ENCODE measurements at places on chromosomes 7 and 10. TPM values are rescaled to one million over a fixed set of nuclear protein-coding genes. Genes with fewer than 3 reads are reported as not detected.

GRCh38 chr7:39421251-39421650 lies 145.0 kb upstream of the YAE1 start:
- no peak for DNase-seq
- no peaks in the 10 kb centered on the region for H3K36me3 ChIP-seq
- H3K4me3 ChIP-seq: no peak overlapping the region
- H3K27ac ChIP-seq: no peak overlapping the region
- H3K4me1 ChIP-seq: no peaks in the 10 kb centered on the region

The FKBP6 gene
- polyA plus RNA-seq: not detected

- H3K4me3 ChIP-seq: no peak overlapping the region
- H3K27ac ChIP-seq: no peak overlapping the region
- H3K27me3 ChIP-seq: no peaks in the 10 kb centered on the region
- no peaks in the 10 kb centered on the region for H3K36me3 ChIP-seq
- no peak for DNase-seq
- no peaks in the 10 kb centered on the region for H3K4me1 ChIP-seq
These were observed 354.8 kb downstream of the CXCL12 start for GRCh38 chr10:44030132-44030531.

GRCh38 chr7:73740771-73741170 lies 2.2 kb upstream of the ABHD11 start:
- no peak overlapping the region for H3K4me3 ChIP-seq
- H3K36me3 ChIP-seq: peaks cover 16% of the 10 kb centered on the region
- H3K4me1 ChIP-seq: no peaks in the 10 kb centered on the region
- no peak overlapping the region for H3K27ac ChIP-seq

DNA sequence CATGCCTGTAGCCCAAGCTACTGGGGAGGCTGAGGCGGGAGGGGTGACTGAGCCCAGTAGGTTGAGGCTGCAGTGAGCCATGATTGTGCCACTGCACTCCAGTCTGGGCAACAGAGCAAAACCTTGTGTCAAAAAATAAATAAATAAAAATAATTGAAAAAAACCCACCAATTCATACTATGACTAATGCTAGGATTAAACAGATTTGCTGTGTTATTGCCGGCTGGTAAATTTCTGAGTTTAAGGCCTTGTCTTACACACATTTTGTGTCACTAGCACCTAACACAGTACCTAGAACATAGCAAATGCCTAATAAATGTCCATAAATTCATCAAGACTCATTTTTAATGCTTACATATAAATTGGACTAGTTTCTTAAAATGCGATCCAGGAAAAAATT lies 8.7 kb downstream of the ESYT2 start:
- DNase-seq: no peak
- H3K27me3 ChIP-seq: no peaks in the 10 kb centered on the region
- peaks cover 65% of the 10 kb centered on the region for H3K4me1 ChIP-seq
- no peaks in the 10 kb centered on the region for H3K36me3 ChIP-seq

DNA sequence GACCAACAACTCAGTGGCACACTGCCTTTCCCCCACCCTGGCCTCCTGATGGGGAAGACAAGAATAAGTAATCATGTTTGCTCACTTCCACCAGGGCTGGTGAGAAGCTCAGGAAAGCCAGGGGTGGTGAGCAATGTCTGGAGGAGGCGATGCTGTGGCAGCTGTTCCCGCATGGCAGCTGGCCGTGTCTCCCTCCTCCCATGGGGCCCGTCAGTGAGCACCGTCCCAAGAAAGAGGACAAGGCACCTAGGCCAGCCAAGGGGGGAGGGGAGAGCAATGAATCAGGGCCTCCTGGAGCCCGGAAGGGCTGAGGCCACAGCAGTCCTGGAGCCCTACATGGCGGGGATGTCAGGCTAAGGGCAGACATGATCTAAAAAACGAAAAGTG lies 69.2 kb upstream of the INSIG1 start:
- H3K36me3 ChIP-seq: no peaks in the 10 kb centered on the region
- H3K4me1 ChIP-seq: peaks cover 16% of the 10 kb centered on the region
- no peak for DNase-seq
- no peak overlapping the region for H3K27ac ChIP-seq
- no peaks in the 10 kb centered on the region for H3K27me3 ChIP-seq

GRCh38 chr10:119597405-119598186 lies 832 bp upstream of the TIAL1 start:
- H3K4me1 ChIP-seq: peaks cover 36% of the 10 kb centered on the region
- H3K36me3 ChIP-seq: no peaks in the 10 kb centered on the region
- H3K4me3 ChIP-seq: peak overlapping the region; percentile 91
- H3K27ac ChIP-seq: peak overlapping the region; percentile 98

GRCh38 chr10:89175816-89176215 lies 31.3 kb downstream of the CH25H start:
- H3K27ac ChIP-seq: no peak overlapping the region
- no peak overlapping the region for H3K4me3 ChIP-seq
- DNase-seq: no peak
- no peaks in the 10 kb centered on the region for H3K27me3 ChIP-seq

DNA sequence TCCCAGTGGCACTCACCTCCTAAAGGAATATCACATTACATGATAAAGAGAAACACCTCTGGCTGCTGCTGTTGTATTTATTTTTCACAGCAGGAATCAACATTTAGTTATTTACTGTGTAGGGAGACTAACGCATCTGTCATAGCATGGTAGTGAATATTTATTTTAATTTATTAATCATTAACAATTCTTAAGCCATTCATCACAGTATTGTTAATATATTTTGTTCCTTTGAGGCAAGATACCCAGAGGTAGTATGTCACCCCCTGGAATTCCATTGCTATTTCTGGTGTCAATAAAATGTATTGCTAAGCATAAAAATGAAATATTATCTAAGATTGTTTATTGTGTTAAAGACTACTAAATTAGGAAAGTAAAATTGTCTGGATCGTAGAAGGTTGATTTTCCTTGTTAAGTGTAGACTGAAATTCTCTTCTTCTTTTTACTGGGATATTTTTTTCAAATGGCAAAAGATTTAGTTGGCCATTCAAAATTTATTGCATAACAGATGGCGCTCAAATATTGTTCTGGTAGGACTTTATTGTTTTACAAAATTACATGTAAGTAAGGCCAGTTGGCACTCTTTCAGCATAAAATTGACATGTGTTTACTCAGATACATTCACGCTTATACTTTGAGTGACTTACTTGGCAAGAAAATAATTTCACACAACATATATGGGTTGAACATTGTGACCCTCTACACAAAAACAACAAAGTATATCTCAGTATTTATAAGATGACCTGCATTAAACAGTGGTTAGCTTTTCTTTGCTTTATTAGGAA lies 1358.7 kb upstream of the SORCS1 start:
- no peak overlapping the region for H3K4me3 ChIP-seq
- H3K36me3 ChIP-seq: no peaks in the 10 kb centered on the region
- H3K27me3 ChIP-seq: no peaks in the 10 kb centered on the region
- no peaks in the 10 kb centered on the region for H3K4me1 ChIP-seq

The FGFBP3 gene
- 0.56 TPM for polyA plus RNA-seq

DNA sequence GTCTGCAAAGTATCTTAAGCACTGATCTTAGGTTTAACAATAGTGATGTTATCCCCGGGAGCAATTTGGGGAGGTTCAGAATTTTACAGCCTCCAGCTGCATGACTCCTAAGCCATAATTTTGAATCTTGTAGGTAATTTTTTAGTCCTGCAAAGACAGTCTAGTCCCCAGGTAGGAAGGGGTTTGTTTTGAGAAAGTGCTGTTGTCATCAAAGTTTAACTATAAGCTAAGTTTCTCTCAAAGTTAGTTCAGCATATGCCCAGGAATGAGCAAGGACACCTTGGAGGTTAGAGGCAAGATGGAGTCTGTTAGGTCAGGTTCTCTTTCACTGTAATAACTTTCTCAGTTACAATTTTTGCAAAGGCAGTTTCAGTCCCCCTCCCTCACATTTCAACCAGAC lies 79.0 kb upstream of the LRGUK start:
- no peaks in the 10 kb centered on the region for H3K4me1 ChIP-seq
- no peak overlapping the region for H3K4me3 ChIP-seq
- no peaks in the 10 kb centered on the region for H3K36me3 ChIP-seq
- no peak for DNase-seq

- DNase-seq: no peak
- peaks cover 61% of the 10 kb centered on the region for H3K4me1 ChIP-seq
- H3K36me3 ChIP-seq: peaks cover 14% of the 10 kb centered on the region
- peak overlapping the region; percentile 41 for H3K4me3 ChIP-seq
These were observed 15.9 kb downstream of the BZW2 start for GRCh38 chr7:16661924-16662323.

The GSTO2 gene
- 4.6 TPM for polyA plus RNA-seq

DNA sequence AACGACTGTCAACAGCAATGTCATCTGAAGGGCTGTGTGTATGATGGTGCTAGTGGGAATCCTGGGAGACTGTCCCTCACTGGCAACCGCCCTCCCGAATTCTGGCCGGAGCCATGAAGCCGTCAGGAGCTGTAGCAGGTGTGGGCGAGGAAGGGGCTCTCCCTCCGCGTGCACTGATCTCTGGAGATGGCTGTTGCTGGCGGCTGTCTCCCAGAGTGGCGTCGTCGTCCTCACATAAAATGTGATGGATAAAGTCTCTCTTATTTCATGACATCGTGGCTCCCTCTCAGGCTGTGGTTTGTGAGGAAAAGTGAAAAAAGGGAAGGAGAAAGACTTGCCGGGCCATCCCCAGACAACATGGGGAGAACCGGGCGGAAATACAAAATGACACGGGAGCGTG lies 216.5 kb downstream of the DNAJB6 start:
- no peaks in the 10 kb centered on the region for H3K36me3 ChIP-seq
- no peaks in the 10 kb centered on the region for H3K27me3 ChIP-seq
- no peaks in the 10 kb centered on the region for H3K4me1 ChIP-seq
- no peak overlapping the region for H3K4me3 ChIP-seq

The CCSER2 gene
- 12.5 TPM for polyA plus RNA-seq

GRCh38 chr10:125462845-125463244 lies 220.1 kb downstream of the TEX36 start:
- H3K36me3 ChIP-seq: no peaks in the 10 kb centered on the region
- H3K4me1 ChIP-seq: no peaks in the 10 kb centered on the region
- no peak for DNase-seq
- no peak overlapping the region for H3K4me3 ChIP-seq
- H3K27me3 ChIP-seq: no peaks in the 10 kb centered on the region

DNA sequence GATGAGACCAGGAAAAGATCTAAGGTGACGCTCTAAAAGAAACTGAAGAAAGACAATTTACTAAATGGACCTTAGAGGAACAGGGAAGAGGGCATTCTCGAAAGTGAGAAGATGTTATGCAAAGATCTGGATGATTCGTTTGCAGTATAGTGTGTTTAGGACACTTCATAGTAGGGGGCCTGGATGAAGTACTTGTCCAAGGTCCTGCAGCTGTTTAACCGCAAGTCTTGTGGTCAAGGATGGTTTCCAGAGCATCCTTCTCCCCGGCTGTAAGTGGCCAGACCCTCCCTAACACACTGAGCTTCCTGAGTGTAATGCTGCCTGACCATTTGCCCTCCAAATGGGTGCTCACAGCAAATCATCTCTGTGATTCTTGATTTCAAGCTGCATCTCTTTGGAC lies 101.6 kb downstream of the XPNPEP1 start:
- DNase-seq: no peak
- no peak overlapping the region for H3K4me3 ChIP-seq
- no peaks in the 10 kb centered on the region for H3K4me1 ChIP-seq
- no peaks in the 10 kb centered on the region for H3K27me3 ChIP-seq
- H3K36me3 ChIP-seq: no peaks in the 10 kb centered on the region

The TMEM236 gene
- 0.42 TPM for polyA plus RNA-seq

DNA sequence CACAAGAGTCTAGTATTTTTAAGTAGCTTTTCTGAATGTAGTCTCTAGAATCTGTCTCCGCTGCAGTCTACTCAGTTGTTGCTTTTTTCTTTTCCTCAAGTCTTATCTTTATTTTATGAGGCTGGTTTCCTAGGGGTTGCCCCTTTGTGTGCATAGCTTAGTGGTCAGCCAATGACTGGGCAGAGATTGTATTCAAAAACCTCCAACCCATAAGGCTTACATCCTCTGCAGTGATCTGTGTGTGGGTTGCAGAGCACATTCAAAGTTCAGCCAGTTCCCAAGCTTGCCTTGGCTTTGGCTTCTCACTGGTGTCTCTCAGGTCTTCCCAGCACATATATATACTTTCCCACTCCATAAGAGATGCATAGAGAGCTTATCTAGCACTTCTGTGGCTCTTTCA lies 160.0 kb upstream of the TCF7L2 start:
- H3K4me3 ChIP-seq: no peak overlapping the region
- no peaks in the 10 kb centered on the region for H3K36me3 ChIP-seq
- no peaks in the 10 kb centered on the region for H3K27me3 ChIP-seq
- H3K27ac ChIP-seq: no peak overlapping the region
- no peak for DNase-seq

The PRSS2 gene
- polyA plus RNA-seq: 2.8 TPM

- H3K4me1 ChIP-seq: peaks cover 16% of the 10 kb centered on the region
- H3K4me3 ChIP-seq: no peak overlapping the region
- peaks cover 68% of the 10 kb centered on the region for H3K36me3 ChIP-seq
- DNase-seq: no peak
- H3K27ac ChIP-seq: no peak overlapping the region
- H3K27me3 ChIP-seq: no peaks in the 10 kb centered on the region
These were observed 135.0 kb upstream of the PDLIM1 start for GRCh38 chr10:95425592-95426465.

GRCh38 chr10:101867931-101868330 lies 24.3 kb upstream of the KCNIP2 start:
- DNase-seq: no peak
- no peak overlapping the region for H3K27ac ChIP-seq
- no peaks in the 10 kb centered on the region for H3K27me3 ChIP-seq
- no peaks in the 10 kb centered on the region for H3K36me3 ChIP-seq
- H3K4me3 ChIP-seq: no peak overlapping the region

The FEZF1 gene
- polyA plus RNA-seq: not detected

DNA sequence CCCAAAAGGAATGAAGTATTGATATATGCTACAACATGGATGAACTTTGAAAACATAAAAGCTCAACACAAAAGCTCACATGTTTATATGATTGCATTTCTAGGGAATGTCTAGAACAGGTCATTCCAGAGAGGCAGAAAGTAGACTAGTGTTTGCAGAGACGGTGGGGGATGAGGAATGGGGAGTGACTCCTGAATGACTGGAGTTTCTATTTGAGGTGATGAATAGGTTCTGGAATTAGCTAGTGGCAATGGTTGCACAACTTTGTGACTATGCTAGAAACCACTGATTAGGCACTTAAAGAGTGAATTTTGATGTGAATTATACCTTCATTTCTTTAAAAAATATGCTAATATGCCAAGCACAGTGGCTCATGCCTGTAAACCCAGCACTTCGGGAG lies 6.9 kb downstream of the KPNA7 start:
- no peak for DNase-seq
- H3K27me3 ChIP-seq: no peaks in the 10 kb centered on the region

DNA sequence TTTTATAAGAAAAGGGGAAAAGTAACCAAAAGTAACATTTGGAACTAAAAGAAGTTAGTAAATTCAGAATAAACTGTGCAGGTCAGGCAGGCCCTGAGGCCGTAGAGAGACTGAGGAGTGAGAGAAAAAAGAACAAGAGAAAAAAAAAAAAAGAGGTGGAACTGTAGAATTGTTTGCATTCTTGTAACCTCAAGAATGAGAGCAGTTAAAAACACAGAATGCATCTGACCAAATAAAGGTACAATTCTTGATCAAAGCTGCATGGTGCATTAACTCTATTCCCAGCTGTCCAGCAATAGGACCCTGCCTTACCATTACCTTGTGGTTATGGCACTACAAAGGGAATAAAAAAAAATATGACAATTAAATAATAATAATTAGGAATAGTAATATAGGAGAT lies 170.1 kb upstream of the SEMA3A start:
- H3K36me3 ChIP-seq: no peaks in the 10 kb centered on the region
- H3K27me3 ChIP-seq: no peaks in the 10 kb centered on the region
- no peak overlapping the region for H3K4me3 ChIP-seq
- H3K4me1 ChIP-seq: no peaks in the 10 kb centered on the region
- DNase-seq: no peak
- H3K27ac ChIP-seq: no peak overlapping the region

GRCh38 chr7:142566271-142566670 lies 183.0 kb upstream of the PRSS1 start:
- H3K36me3 ChIP-seq: no peaks in the 10 kb centered on the region
- no peaks in the 10 kb centered on the region for H3K27me3 ChIP-seq
- H3K4me3 ChIP-seq: no peak overlapping the region
- no peak for DNase-seq
- H3K4me1 ChIP-seq: no peaks in the 10 kb centered on the region

Measured in psoas muscle (tissue), 8 donors.